Stimulated activated CD8-positive, alpha-beta memory T cell treated with anti-CD3 and anti-CD28 coated beads, Interleukin-15, amount 100 ng/mL, for 24 hours (primary cell): ENCODE measurements at places on chromosomes 6 and 20.

DNA sequence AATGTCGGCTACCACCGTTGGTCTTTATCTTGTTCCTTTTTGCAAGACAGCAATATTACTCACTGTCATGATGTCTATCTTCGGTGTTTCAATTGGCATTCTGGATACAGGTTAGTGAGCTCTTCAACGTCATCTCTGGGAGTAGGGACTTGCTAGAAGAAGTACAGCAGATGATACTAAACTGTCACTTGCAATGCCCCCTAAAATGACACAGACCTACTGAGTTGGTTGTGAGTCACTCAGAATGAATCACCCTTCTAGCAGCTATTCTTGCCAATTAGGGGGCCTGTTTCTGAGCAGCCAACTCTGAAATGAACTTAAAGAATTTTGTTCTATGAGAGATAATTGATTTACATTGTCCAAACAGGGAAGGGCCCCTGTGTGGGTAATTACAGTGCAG, 176.5 kb downstream of the SLC16A10 start:
- DNase-seq, result no peak

- no peak for DNase-seq
These were observed 37.5 kb downstream of the AIG1 start for GRCh38 chr6:143098054-143098671.

GRCh38 chr6:114718186-114718585, 375.4 kb upstream of the HS3ST5 start:
- no peak for DNase-seq

DNA sequence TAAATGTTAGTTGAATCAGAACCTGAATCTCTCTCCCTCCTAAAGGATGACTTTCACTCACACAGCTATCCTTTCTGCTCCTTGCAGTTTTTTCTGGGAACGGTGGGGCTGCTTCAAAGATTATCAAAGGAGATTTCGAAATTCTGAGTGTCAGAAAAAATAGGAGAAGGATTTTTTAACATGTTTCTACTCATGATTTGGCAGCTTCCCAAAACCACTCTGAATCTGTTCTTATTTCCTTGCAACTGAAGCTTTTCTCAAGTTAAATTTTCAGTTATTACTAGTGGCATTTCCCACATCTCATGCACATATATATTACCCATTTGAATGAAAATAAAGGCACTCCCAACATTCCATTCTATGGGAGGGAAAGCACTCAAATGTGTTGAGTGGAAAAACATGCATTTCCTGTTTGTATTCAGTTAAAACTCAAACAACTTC, 123.6 kb downstream of the LCA5 start:
- DNase-seq, result no peak

DNA sequence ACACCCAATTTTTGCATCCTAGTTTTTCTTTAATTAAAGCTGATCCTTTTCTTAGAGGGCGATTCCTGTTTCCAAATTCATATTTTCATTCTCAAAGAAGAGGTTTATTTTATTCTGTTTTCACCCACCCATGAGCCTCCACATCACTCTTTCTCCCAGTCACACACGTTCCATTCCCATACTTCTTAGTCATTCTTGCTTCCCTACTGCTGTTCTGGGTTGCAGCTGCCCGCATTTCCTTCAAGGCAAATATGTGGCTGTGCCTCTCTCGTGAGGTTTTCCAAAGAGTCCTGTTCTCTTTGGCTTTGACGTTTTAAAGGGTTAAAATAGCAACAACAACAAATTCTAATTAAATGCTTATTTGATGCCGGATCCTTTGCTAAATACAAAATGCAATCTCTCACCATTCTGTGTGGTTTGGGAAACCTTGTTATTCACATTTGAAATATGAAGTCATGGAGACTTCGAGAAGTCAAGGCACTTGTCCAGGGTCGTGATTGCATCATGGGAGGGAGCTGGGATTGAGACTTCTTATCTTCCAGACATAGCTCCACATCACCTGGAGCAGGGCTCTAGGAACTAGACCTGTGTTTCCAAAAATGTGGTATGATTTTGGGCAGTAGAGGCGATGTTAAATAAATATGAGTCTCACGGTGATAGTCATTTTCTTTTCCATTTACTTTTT, 126.6 kb downstream of the DOK5 start:
- no peak for DNase-seq

GRCh38 chr20:39124064-39124463, 161.9 kb downstream of the DHX35 start:
- no peak for DNase-seq

- no peak for DNase-seq
These were observed 6.5 kb upstream of the ZNF343 start for GRCh38 chr20:2515203-2515602.

GRCh38 chr6:53189554-53189953, 40.9 kb upstream of the GCM1 start:
- no peak for DNase-seq

- no peak for DNase-seq
These were observed 28.6 kb downstream of the RALY start for GRCh38 chr20:34022151-34022838.

- peak; percentile 27 for DNase-seq
These were observed 110.2 kb upstream of the ZNF184 start for GRCh38 chr6:27582928-27583725.

GRCh38 chr6:166076625-166077024, 91.0 kb downstream of the TBXT start:
- no peak for DNase-seq

DNA sequence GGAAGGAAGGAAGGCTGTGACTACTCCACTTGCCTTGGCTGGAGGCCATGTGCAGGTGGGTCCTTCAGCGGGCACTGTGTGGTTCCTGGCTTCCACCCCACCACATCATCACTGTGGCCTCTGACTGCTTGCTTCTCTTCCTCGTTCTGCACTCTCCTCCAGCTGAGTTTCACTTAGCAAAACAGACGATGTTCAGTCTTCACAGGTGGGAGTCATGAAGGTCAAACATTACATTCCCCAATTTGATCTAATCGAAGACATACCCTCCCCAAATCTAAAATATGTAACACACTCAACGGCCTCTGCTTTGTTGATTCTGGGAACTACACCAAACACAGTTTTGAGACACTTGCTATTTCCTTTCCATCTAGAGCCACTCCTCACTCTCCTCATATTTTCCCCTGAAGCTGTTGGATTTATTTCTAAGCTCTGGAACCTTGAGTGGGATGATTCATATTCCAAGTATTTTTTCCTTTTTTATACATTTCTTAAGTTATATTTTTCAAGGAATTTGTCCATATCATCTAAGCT, 132.5 kb upstream of the FOXA2 start:
- DNase-seq, result no peak

GRCh38 chr6:73393278-73393677, 1.4 kb upstream of the DDX43 start:
- DNase-seq, result no peak

GRCh38 chr6:155313602-155314091, 637 bp downstream of the TFB1M start:
- DNase-seq, result no peak

DNA sequence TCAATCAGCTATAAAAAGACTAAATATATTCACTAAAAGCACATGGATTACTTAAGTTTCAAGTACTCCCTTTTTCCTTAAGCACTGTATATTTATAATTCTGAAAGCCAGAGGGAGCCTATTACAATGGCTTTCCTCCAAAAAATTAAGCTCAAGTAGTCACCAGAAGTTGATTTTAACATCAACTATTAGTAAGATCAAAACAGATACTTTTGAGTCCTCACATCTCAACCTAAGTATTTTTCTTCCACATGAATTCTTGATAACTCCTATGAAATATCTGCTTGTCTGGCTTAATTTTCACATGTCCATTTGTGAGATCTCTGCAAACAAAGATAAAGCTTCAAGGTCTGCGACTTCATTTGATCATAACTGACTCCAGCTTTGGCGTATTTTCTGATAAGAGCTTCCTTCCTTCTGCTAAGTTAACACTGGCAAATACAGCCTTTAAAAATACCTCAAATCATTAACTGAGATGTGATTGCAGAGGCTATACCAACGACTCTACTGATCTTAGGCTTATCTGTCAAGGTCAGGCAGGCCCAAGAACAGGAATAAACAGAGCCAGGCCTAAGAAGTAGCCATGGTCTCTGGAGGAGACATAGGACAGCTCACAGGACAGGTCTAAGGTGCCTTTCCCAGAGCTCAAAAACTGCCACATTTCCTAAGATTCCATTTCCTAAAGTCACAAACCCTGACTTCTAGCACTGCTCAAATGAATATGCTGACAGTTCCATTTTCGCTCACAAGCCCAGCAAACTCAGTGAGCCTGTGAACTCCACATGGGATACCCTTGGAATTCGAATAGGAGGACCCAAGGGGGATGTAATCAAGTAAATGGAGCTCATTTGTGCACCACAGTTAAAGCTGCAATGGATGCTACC, 10.0 kb downstream of the SNX5 start:
- DNase-seq, result no peak

DNA sequence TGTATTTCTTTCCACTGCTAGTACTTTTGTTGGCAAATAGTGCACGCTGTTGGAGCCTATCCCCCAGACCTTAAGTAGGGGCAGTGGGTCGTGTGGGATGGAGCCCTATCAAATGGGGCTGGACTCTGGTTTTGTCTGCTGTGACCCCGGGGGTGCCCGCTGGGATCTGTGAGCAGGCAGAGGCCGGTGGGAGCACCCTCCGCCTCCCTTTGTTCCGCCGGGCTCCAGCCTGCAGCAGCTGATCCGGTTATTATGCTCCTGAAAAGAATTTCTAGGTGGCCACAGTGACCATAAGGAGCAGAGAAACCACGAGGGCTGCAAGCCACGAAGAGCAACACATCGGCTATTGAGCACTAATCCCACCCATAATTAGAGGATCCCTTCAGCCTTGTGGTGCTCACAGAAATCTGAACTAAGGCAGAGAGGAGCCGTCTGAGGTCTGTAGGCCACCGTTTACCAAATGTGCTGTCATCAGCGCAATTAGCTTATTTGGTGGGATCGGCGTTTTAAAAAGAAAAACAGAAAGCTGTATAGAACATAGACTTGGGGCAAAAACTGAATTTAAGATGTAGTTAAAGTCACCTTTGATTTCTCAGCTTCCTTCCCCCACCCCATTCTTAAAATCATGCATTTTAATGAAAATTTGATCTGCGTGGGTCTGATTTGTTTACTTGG, 598.3 kb upstream of the JAG1 start:
- DNase-seq, result no peak

DNA sequence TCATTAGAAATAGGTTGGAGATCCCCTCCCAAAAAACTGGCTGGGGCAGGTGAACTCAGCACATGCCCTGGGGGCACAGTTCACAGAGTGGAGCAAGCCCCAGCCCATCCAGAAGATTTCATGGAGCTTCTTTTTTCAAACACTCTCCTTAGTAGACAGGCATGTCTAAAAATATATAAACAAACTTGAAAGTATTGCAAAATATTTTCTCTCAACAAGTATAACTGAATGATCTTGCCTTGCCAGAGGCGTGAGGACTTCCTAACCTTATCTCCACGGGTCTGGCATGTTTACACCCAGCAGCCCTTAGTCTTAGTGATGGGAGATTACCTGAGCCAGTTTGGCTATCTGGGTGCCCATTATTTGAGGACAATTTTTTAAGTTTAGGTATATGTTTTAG, 107.1 kb downstream of the QRSL1 start:
- no peak for DNase-seq

DNA sequence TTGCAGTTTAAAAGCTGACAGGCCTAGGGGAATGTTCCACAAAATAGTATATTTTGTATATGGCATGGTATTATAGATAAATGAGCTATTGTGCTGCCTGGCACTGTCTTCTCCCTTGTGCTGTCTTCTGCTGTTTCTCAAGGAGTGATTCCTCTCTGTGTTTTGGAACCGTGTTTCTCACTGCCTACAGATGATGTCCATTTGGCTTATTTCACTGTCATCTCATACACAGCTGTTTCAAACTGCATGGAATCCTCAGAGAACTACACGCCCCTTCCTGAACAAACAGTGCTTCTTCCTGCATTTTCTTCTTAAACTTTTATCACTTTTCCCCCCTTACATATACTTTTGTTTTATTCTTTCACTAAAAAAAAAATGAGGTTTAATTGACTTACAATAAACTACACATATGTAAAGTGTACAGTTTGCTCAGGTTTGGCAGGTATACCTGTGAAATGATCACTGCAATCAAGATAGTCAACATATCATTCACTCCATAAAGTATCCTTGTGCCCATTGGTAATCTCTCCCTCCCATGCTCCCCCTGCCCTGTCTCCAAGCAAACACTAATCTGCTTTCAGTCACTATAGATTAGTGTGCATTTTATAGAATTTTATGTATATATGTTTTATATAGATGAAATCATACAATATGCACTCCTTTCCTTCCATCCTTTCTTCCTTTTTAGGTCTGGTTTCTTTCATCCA, 43.0 kb downstream of the CBFA2T2 start:
- no peak for DNase-seq

DNA sequence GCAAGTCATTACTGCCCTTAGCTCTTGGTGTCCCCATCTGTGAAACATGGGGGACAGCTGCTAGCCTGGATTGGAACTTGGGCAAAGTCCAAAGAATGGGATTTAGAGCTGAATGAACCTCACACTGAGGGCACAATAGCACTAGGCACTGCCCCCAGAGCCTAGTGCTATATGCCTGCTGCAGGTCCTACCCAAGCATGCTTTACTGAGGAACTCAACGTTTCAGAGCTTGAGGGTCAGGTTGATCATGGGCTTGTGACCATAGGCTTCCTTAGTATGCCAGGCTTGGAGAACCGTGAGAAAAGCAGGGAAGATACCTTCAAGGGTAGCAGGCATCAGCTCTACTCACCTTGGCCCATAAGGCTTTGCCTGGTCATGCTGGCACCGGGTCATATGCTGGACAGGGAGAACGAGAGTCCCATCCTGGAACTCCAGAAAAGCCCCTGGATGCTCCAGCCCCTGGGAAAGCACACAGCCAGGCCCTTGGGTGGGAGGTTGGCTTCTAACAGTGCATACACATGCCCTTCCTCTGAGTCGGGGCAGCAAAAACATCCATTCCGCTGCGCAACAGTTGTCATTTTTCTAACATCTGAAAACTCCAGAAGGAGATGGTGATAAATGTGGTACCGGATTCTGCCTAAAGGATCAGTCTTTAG, 29.7 kb downstream of the EIF2S2 start:
- no peak for DNase-seq

DNA sequence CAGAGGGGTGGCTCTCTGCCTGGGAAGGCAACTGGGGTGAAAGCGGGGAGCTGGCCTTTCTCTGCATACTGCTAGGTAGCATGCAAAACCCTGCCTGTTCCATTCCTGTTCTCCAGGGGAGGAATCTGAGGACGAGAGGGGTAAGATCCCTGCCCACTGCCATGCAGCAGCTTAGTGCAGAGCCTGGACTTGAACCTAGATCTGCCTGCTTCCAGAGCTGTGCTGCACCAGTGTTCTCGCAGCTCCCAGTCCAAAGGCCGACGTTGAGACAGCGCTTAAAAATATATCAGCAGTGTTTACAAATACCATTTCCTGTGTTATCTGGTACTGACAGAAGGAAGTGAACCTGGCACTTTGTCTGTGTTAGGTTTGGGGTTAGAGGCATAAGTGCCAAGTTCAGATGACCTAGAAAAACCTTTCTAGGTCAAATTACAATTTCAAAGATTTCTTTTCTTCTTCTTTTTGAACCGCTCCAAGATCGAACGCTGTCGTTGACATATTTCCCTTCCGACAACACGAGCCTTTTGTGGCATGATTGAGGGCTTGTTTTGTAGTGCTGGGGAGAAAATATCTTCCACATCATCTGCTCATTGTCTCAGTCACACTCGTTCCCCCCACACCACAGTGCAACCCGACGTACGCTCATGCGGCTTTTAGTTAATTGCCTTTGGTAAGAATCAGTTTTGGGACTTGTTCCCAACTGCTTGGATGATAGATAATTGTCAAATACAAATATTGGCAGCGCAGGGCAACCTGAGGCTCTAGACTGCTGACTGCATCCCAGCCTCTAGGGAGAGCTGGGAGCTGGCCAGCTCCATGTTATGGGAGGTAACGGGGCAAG, 44.6 kb downstream of the TOX2 start:
- DNase-seq, result no peak
